ENCODE measurements at places on chromosomes 5 and 9. TPM values are rescaled to one million over a fixed set of nuclear protein-coding genes. Genes with fewer than 3 reads are reported as not detected.

CFAP77 gene
- not detected for total RNA-seq

- H3K4me1 ChIP-seq: peaks cover 3% of the 10 kb centered on the region
- no peak overlapping the region for H3K27ac ChIP-seq
- DNase-seq: peak; percentile 84
Measured at GRCh38 chr5:37893434-37894134, 53.7 kb upstream of the GDNF start.

DNA sequence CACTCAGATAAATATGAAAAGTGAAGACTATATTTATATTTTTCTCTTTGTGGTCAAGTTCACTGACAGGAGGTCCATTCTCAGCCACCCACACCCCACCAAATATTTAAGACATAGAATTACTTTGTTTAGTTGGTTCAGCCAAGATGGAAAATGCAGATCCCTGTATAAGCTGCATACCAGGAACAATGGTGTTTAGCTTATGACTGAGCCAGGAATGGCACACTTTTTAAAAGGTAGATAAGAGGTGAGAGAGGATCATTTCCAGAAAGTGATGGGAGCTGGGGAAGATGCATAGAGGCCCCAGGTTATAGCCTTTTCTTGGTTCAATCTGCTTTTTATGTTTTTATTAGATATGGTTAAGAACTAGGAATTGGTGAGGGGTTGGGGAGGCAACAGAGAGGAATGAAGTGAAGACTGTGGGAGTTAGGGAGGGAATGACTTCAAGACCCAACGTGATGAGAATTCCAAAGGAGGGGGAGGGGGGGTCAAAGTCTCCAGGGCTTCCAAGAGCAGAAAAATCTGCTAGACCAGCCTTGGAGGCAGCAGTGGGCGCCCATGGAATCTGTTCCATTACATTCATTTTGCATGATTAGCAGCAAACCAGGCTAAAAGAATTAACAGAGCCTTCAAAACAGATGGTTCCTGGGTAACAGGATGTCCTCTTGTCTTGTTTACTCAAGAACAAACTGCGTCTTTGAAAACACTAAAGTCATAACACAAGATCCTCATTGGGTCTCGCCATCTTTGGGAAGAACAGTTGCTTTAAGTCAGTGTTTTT lies 95.2 kb downstream of the FGF1 start:
- H3K27ac ChIP-seq: no peak overlapping the region
- H3K4me1 ChIP-seq: no peaks in the 10 kb centered on the region
- H3K36me3 ChIP-seq: no peaks in the 10 kb centered on the region

PAX5 gene
- total RNA-seq: under 0.01 TPM

ANKRD34B gene
- 0.13 TPM for total RNA-seq

DNA sequence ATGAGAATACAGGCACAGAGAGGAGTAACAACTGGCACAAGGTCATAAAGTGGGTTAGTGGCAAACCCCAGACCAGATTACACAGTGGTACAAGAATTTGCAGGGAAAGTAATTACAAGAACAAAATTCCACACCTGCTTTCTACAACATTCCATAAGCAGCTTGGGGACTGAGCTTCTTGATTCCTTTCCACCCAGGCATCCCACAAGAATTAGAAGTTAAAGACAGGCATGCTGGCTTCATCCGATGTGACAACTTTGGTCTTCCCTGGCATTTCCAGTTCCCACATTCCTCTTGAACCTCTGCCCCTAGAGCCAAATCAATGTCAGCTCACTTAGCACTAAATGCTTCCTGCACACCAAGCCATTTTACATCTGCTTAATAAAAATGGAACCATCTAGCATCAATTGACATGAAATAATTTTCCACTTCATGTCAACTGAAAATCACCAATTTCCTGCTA lies 435.8 kb upstream of the PAPPA start:
- no peak overlapping the region for H3K27ac ChIP-seq
- no peak overlapping the region for H3K4me3 ChIP-seq
- no peaks in the 10 kb centered on the region for H3K36me3 ChIP-seq
- DNase-seq: no peak
- H3K4me1 ChIP-seq: no peaks in the 10 kb centered on the region
- H3K27me3 ChIP-seq: no peaks in the 10 kb centered on the region

GRCh38 chr9:98667005-98667640 lies 41.6 kb downstream of the GABBR2 start:
- DNase-seq: no peak
- H3K27ac ChIP-seq: no peak overlapping the region
- H3K4me3 ChIP-seq: no peak overlapping the region
- H3K36me3 ChIP-seq: no peaks in the 10 kb centered on the region
- H3K27me3 ChIP-seq: peaks cover 2% of the 10 kb centered on the region

DEPDC1B gene
- 3.6 TPM for total RNA-seq

DNA sequence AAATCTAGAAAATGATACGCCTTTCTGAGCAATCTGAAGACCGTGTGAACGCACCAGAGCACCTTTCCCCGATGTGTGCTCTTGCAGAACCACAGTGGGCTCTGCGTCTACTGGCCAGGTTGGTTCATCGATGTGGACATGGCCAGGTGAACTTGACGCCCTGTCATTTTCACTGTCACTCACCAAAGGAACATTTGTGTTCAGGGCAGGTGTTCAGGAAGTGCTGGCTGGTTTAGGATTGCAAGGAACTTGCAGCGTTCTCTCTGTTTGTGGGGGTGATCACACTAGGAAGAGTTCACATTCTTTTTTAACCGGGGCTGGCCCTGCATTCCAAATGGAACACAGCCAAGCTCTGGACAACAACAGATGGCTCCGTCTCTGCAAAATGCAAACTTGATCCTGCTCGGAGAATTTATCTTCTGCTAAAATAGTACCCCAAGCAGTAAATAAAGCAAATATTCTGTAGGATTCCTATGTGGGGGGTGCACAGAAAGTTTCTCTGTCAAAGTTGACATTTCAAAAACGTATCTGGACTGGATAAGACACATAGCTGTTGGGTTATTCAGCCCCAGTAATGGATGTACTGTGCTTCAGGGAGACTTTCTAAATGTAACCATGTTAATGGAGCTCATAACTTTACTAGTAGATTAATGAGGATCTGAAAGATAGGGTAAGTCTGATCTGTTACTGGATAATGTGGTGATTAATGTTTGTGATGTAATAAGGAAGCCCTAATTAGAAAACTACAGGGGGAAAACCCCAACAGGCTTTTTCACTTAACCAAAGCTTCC lies 45.7 kb upstream of the FANCC start:
- no peak overlapping the region for H3K4me3 ChIP-seq
- H3K4me1 ChIP-seq: peaks cover 5% of the 10 kb centered on the region
- no peaks in the 10 kb centered on the region for H3K36me3 ChIP-seq
- DNase-seq: peak; percentile 74

GRCh38 chr5:163696579-163696887 lies 191.1 kb downstream of the MAT2B start:
- no peak overlapping the region for H3K4me3 ChIP-seq
- no peaks in the 10 kb centered on the region for H3K27me3 ChIP-seq
- DNase-seq: no peak
- H3K36me3 ChIP-seq: no peaks in the 10 kb centered on the region
- no peaks in the 10 kb centered on the region for H3K4me1 ChIP-seq

DNA sequence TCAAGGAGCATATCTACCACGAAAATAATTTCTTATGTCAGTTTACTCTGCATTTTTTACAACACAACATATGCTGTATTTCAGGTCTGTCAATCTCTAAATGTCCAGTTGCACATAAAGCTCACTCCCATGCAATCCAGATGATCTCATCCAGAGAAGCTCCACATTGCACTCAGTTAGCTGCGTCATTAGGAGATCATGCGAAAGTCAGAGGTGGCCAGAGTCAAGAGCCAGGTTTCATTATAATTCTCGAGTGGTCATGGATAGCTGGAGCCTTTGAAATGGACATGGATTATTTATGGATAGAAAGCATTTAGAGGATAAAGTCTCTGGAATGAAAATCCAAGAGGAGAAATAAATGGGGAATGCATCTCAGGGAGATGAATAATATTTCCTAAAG lies 232.3 kb downstream of the GAS1 start:
- DNase-seq: peak; percentile 98
- H3K4me1 ChIP-seq: peaks cover 25% of the 10 kb centered on the region
- no peaks in the 10 kb centered on the region for H3K27me3 ChIP-seq
- H3K4me3 ChIP-seq: no peak overlapping the region

ADAMTS12 gene
- total RNA-seq: 23.9 TPM

GRCh38 chr5:21672911-21673310 lies 1180.2 kb downstream of the CDH12 start:
- H3K27ac ChIP-seq: no peak overlapping the region
- H3K4me3 ChIP-seq: no peak overlapping the region
- no peaks in the 10 kb centered on the region for H3K4me1 ChIP-seq
- no peaks in the 10 kb centered on the region for H3K27me3 ChIP-seq
- DNase-seq: no peak
- no peaks in the 10 kb centered on the region for H3K36me3 ChIP-seq

- H3K27ac ChIP-seq: peak overlapping the region; percentile 51
- peak overlapping the region; percentile 58 for H3K4me3 ChIP-seq
- H3K4me1 ChIP-seq: peaks cover 18% of the 10 kb centered on the region
- no peaks in the 10 kb centered on the region for H3K27me3 ChIP-seq
- DNase-seq: peak; percentile 58
- H3K36me3 ChIP-seq: peaks cover 27% of the 10 kb centered on the region
Measured at GRCh38 chr9:127397646-127398274, 791 bp downstream of the SLC2A8 start.

GRCh38 chr9:107711542-107711941 lies 222.0 kb upstream of the KLF4 start:
- peak; percentile 75 for DNase-seq
- no peak overlapping the region for H3K27ac ChIP-seq
- H3K27me3 ChIP-seq: no peaks in the 10 kb centered on the region

FAM78A gene
- 23.0 TPM for total RNA-seq
